ENCODE measurements at places on chromosomes 3 and 15. TPM values are rescaled to one million over a fixed set of nuclear protein-coding genes. Genes with fewer than 3 reads are reported as not detected.

IGDCC3 gene
- total RNA-seq: not detected

CD200 gene
- 0.91 TPM for total RNA-seq

ILDR1 gene
- total RNA-seq: not detected

FANCD2OS gene
- not detected for total RNA-seq

TMCO5A gene
- total RNA-seq: not detected

TMC3 gene
- total RNA-seq: not detected

SSUH2 gene
- total RNA-seq: 2.7 TPM

WNT5A gene
- 3.6 TPM for total RNA-seq

TMEM62 gene
- total RNA-seq: 9.2 TPM

MYRIP gene
- total RNA-seq: 1.4 TPM

Measured in heart right ventricle (tissue), 16 donors.